Nephron progenitor cell (in vitro differentiated cells): ENCODE measurements at places on chromosomes 7 and 10.
A peak's percentile ranks its signal among the peaks of the same experiment; 100 is the strongest.

DNA sequence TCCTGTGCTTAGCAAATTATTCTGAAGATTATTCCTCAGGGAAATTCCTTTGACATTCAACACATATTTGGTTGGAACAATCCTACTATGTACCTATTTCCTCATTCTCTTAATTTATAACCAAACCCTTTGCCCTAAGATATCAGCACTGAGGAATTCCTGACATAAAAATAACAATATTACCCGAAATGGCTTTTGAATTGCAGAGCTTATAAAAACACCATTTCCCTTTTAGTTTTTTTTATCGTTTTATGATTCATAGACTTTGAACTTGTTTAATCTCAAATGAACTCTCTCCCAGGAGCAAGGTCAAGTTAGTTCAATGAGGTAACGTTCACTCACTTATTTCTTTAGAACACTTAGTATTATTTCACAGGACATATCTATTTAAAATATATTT is 7.7 kb upstream of the ABCB1 start:
- no peaks in the 10 kb centered on the region for H3K4me1 ChIP-seq
- H3K27me3 ChIP-seq: peaks cover 23% of the 10 kb centered on the region
- H3K27ac ChIP-seq: no peak overlapping the region
- DNase-seq: no peak

- H3K27ac ChIP-seq: no peak overlapping the region
- peaks cover 7% of the 10 kb centered on the region for H3K27me3 ChIP-seq
- no peak overlapping the region for H3K4me3 ChIP-seq
- no peak for DNase-seq
- H3K36me3 ChIP-seq: no peaks in the 10 kb centered on the region
Measured at GRCh38 chr7:15795393-15795792, 108.9 kb upstream of the MEOX2 start.

- DNase-seq: no peak
- H3K4me3 ChIP-seq: no peak overlapping the region
Measured at GRCh38 chr10:45557275-45557905, 115.2 kb downstream of the ZFAND4 start.

- no peak overlapping the region for H3K27ac ChIP-seq
- no peak overlapping the region for H3K4me3 ChIP-seq
- H3K4me1 ChIP-seq: no peaks in the 10 kb centered on the region
- H3K27me3 ChIP-seq: no peaks in the 10 kb centered on the region
Measured at GRCh38 chr7:81833401-81833800, 63.6 kb upstream of the HGF start.

- H3K27ac ChIP-seq: no peak overlapping the region
- H3K27me3 ChIP-seq: peaks cover 13% of the 10 kb centered on the region
Measured at GRCh38 chr7:68958571-68958970, 639.7 kb upstream of the AUTS2 start.

- no peaks in the 10 kb centered on the region for H3K4me1 ChIP-seq
- H3K27ac ChIP-seq: no peak overlapping the region
- H3K36me3 ChIP-seq: no peaks in the 10 kb centered on the region
Measured at GRCh38 chr7:124375391-124375790, 342.5 kb upstream of the TMEM229A start.

DNA sequence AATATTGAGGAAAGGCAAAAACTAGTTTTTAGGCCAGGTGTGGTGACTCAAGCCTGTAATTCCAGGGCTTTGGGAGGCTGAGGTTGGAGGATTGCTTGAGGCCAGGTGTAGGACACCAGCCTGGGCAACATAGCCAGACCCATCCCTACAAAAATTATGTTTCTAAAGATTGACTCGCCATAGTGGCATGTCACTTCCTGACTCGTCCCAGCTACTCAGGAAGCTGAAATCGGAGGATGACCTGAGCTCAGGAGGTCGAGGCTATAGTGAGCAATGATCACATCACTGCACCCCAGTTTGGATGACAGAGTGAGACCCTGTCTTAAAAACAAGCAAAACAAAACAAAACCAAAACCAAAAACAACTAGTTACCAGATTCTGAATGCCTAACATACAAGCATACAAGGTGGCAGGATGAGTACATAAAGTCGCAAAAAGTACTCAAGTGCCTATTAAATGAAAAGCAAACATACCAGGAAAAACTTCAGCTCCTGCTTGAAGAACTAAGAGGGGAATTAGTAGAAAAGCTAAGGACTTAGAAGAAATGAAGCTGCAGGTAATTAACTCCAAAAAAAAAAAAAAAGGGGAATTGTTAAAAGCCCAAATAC is 14.1 kb downstream of the ZNF398 start:
- H3K4me1 ChIP-seq: no peaks in the 10 kb centered on the region
- peaks cover 55% of the 10 kb centered on the region for H3K36me3 ChIP-seq
- H3K27ac ChIP-seq: peak overlapping the region; percentile 31
- peaks cover 2% of the 10 kb centered on the region for H3K27me3 ChIP-seq
- DNase-seq: no peak

- H3K27me3 ChIP-seq: no peaks in the 10 kb centered on the region
- no peak for DNase-seq
- no peak overlapping the region for H3K27ac ChIP-seq
- H3K36me3 ChIP-seq: no peaks in the 10 kb centered on the region
- H3K4me1 ChIP-seq: no peaks in the 10 kb centered on the region
Measured at GRCh38 chr7:126302639-126303038, 950.1 kb downstream of the GRM8 start.

GRCh38 chr10:5575144-5575481 is 50.4 kb downstream of the CALML3 start:
- no peak overlapping the region for H3K4me3 ChIP-seq
- H3K4me1 ChIP-seq: peaks cover 55% of the 10 kb centered on the region
- no peak for DNase-seq
- H3K27me3 ChIP-seq: peaks cover 5% of the 10 kb centered on the region
- H3K36me3 ChIP-seq: no peaks in the 10 kb centered on the region
- H3K27ac ChIP-seq: peak overlapping the region; percentile 82

- H3K27ac ChIP-seq: no peak overlapping the region
- no peaks in the 10 kb centered on the region for H3K36me3 ChIP-seq
- peaks cover 18% of the 10 kb centered on the region for H3K27me3 ChIP-seq
- peaks cover 21% of the 10 kb centered on the region for H3K4me1 ChIP-seq
- H3K4me3 ChIP-seq: no peak overlapping the region
- DNase-seq: no peak
Measured at GRCh38 chr10:132102071-132102716, 36.4 kb downstream of the JAKMIP3 start.

DNA sequence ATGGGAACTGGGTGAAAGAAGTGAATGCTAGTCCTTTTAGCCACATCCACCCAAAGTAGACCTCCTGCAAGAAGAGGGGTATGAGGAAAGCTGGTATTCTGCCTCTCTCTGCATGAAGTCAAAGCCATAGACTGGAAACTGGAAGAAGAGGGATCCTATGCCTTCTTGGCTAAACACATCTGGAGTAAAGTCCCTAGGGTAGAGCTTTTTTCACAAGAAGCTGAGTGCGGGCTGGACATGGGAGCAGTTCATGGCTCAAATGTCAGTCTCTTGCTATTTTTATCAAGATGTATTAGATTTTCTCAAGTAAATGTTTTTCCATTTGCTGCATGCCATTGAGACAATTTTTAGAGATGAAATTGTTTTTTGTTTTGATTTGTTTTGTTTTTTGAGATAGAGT is 206.5 kb upstream of the TMEM72 start:
- no peak overlapping the region for H3K27ac ChIP-seq
- no peaks in the 10 kb centered on the region for H3K36me3 ChIP-seq
- H3K27me3 ChIP-seq: peaks cover 3% of the 10 kb centered on the region
- DNase-seq: no peak
- H3K4me3 ChIP-seq: no peak overlapping the region

GRCh38 chr7:24334627-24335026 is 50.6 kb downstream of the NPY start:
- H3K27ac ChIP-seq: no peak overlapping the region
- peaks cover 7% of the 10 kb centered on the region for H3K27me3 ChIP-seq
- H3K4me1 ChIP-seq: peaks cover 30% of the 10 kb centered on the region
- no peaks in the 10 kb centered on the region for H3K36me3 ChIP-seq
- DNase-seq: no peak

DNA sequence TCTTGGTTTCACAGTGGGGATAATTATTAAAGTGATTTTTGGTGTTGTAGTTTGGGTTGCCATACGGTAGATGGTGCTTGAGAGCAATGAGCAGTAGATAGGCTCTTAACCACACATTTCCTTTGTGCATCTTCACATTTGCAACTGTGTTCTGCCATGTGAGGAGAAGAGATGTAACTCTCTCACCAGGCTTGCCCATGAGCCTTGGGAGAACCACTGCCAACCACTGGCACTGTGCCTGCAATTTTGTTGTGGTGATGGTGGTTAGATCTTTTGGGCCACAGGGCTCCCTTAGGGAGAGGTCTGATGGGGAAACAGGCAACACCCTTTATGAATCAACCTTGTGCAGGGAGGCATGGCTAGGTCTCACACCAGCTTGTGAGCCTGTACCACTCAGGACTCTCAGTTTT is 204.3 kb downstream of the CCDC7 start:
- H3K27ac ChIP-seq: no peak overlapping the region
- peaks cover 4% of the 10 kb centered on the region for H3K27me3 ChIP-seq
- peaks cover 8% of the 10 kb centered on the region for H3K36me3 ChIP-seq
- H3K4me1 ChIP-seq: peaks cover 10% of the 10 kb centered on the region
- no peak for DNase-seq
